ENCODE measurements at places on chromosomes 7 and 10.

GRCh38 chr7:73828107-73828803 is 2.5 kb upstream of the CLDN4 start:
- no peak for DNase-seq

GRCh38 chr7:26857506-26858240 is 6.7 kb downstream of the SKAP2 start:
- DNase-seq, result no peak

DNA sequence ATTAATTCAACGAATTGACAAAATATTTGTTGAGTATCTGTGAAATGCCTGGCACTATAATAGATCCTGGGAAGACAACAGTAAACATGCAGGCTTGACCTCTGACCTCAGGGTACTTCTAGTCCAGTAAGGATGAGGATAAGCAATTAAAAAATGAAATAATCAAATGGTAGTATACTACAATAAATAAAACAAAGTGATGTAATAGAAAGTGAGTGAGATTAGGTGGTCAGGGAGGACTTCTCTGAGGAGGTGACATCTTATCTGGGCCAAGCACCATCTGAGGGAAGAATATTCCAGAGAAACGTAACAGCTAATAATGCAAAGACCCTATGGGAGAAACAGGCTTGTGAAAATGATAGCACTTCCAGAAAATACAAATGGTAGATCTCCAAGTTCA is 50.1 kb upstream of the RHOBTB1 start:
- no peak for DNase-seq

- no peak for DNase-seq
These were observed 26.6 kb downstream of the CPEB3 start for GRCh38 chr10:92264249-92264648.

- no peak for DNase-seq
These were observed 740.5 kb downstream of the REEP3 start for GRCh38 chr10:64261676-64262075.

DNA sequence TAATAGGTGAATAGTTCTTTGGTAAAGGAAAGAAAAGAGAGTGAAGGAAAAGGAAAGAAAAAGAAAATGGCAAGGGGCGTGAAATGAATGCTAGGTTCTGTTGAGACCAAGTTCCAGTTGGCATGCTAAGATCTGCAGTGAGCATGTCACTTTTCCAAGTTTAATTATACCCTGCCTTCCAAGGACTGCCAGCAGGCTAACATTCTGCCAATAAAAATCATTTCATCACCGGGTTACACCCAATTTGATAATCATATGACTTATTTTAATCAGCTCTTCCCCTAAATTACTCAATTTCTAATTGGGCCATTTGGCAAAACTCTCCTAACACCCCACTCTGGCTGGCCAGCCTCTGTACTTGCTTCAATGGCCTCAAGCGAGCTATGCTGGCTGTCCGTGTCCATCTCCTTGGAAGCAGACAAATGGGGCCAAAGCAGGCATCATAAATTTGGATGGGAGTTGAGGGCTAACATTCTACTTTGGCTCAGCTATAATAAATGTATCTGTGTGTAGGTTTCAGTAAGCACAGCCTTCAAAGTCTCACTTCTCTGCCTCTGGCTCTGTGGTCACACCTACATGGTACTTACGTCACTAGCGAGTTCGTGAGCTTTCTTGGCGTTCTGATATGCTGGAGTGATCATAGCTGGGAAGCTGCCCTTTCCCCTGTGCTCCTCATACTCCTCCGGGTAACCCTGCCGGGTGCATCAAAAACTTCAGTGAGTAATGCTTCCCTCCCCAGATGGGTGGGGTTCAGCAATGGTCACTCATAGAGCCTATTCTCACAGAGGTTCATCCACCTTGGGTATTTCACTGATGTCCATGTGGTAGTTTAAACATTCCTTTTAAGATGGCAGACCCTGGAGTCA is 17.3 kb downstream of the NRAP start:
- no peak for DNase-seq

- no peak for DNase-seq
These were observed 488.5 kb downstream of the DNAJB6 start for GRCh38 chr7:157825325-157825724.

GRCh38 chr7:123727071-123727837 is 21.5 kb downstream of the WASL start:
- DNase-seq, result no peak

DNA sequence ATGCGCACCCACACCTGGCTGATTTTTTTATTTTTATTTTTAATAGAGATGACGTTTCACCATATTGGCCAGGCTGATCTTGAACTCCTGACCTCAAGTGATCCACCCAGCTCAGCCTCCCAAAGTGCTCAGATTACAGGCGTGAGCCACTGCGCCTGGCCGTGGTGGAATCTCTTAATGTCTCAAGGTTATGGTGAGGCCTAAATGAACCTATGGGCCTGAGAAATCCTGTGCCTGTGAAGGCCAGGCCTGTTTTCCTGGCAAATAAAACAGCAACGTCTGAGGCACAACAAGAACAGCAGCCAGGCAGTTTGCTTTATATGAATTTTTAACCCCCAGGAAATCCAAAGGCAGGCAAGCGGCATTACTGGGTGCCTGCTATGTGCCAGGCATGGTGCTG is 297.5 kb upstream of the ZMIZ1 start:
- DNase-seq, result no peak

DNA sequence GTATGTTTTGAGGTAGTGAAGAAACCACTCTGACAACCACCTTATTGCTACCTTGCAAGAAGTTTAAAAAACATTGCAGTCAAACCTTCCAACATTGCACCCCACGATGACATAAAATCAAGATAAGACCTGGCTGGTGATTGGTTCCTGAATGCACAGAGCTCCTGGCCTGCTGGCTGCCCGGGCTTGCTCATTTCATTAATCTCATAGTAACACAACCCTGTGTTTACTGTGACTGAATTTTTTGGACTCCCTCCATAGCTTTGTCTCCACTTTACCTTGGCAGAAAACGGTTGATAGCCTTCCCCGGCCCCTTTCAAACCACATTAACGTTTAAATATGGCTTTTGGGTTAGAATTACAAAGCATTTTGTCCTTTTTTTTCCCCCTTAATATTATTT is 27.5 kb downstream of the VWA2 start:
- no peak for DNase-seq

DNA sequence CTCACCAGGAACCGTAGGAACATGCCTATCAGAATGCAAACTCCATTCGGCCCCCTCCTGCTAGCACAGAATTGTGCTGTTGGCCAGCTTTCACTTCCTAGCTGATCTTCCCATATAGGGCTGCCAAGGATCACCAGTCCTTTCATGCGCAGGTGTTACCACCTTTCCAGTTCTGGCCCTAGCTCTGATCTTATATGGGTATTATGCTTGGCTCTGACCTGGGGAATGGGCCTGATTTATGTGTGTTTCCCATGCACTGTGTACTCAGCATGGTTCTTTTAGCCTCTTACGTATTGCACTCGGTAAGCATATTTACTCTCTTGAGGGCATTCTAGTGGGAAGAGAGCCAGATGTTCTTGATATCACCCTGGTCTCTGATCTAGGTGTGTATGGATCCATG is 11.1 kb downstream of the SLC35G1 start:
- no peak for DNase-seq

GRCh38 chr7:38465956-38466355 is 165.2 kb downstream of the AMPH start:
- DNase-seq, result no peak

- no peak for DNase-seq
These were observed 130.1 kb downstream of the TNS3 start for GRCh38 chr7:47451851-47452205.

DNA sequence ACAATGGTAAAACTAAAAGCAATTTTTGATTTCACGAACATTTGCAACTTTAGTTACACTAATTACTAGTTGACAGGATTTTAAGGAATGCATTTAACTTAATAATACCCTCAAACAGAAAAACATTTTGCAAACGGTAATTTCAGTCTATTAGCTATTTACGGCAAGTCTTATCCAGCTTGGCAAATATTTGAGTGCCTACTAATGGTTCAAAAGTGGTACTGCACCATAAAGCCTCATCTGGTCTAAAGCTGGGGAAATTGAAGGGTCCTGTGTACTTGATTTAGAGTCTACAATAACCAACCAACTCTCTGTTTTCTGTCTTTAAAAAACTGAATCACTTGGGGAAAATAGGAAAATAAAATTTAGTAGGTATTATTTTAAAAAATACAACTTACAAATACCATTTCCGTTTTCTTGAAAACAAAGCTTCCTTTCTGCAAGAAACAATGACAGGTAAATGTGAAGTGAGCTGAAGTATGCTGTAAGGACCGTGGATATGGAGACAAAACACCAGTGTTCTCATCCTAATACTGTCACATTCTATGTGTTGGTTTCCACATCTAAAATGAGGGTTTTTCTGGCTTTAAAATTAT is 142.3 kb downstream of the VPS50 start:
- DNase-seq, result no peak

DNA sequence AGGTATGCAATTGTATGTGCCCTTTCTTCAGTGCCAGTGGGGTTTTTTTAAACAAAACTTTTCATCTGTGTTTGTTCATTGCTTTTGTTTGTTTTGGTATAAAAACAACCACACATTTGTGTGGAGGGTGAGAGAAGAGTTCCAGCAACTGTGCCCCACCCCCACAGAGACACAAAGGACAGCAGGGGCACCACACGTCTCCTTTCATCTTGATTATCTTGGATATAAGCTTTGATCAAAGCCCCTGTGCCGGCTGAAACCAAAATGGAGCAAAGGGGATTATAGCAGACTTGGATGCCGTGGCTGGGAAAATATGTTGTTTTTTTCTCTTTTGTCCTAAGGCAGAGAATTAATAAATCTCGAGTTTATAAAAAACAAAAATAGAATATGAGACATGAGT is 111.8 kb upstream of the RSU1 start:
- DNase-seq, result no peak

DNA sequence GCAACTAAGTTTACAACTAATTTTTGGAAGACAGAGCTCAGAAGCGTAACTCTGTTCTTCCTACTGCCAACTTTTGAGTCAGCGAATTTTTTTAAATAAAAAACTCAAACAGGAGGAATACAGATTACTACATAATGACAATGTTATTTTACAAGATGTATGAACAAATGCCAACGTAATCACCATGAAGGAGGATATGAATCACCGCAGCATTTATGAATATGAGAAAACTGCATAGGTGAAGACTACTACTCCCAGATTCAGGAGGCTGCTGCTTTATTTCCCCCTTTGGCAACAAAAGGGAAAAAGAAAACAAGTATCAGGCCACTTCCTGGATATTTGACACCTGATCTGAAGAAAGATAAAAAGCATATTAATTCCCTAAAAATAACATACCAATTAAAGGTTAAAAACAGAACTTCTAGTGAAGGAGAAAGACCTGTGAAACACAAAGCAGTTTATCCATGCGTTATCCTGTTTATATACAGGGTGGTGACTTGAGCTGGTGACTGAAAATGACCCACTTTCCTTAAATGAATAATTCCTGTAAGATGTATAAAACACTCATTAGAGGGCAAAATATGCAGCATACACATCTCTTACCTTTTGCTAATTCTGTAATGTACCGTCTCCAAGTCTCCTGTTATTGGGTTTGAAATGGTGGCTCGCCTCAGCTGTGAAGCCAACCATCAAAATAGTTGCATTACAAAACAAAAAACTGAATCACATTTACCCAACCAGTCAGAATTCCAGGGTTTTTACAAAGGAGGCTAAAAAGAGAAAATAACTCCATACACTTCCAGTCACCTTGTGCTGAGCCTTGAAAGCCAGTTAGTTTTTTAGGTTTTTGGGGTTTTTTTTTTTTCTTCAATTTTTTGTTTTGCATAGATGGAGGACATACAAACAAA is 52.0 kb downstream of the P4HA1 start:
- no peak for DNase-seq

GRCh38 chr10:79445977-79446757 is 743 bp upstream of the ZCCHC24 start:
- no peak for DNase-seq

DNA sequence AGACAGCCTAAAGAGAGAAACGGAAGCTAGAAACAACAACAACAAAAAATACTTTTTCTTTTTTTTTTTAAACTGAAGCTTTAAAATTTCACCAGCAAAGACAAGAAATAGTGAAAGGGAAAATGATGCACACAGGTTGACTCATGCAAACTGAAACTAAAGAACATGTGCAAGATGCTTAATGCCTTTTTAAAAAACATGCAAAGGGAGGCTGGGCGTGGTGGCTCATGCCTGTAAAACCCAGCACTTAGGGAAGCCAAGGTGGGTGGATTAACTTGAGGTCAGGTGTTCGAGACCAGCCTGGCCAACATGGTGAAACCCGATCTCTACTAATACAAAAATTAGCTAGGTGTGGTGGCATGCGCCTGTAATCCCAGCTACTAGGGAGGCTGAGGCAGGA is 15.1 kb upstream of the CUBN start:
- no peak for DNase-seq

- DNase-seq, result no peak
These were observed 474.1 kb downstream of the PTPRN2 start for GRCh38 chr7:158113321-158114025.

DNA sequence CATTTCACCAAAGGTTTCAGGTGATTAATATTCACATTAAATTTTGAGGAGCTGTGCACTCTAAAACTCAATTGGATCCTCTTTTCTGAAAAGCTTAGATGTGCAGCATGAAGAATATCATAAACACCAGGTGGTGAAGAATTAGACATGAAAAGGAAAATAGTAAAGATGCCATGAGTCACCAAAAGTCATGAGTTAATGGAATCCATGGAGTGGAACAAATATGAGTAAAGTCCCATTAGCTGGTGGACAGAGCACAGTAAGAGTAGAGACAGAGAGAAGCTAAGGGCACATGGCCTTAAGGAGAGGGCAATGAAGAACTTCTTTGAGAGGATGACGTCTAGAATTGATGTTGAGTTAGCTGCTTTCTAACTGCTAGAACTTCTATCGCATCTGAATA is 271.6 kb downstream of the CSTF2T start:
- no peak for DNase-seq

- no peak for DNase-seq
These were observed 23.6 kb downstream of the UBE2D1 start for GRCh38 chr10:58358314-58358933.

DNA sequence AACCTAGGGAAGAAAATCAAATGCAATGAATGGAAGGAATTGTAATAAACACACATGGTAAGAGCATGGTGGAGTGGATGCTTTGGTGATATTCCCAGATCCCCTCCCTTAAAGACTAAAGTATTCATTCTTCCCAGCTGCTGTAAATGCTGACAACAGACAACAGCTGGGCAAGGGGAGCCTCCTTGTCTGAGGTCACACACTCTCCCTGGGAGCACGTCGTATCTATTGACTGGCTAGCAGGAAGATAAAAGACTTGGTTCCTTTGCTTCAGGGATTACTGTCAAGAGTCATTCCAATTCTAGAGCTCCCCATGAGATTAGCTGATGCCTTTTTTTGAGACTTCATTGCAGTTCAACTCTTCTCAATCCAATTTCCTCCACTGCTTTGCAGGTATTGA is 443.5 kb upstream of the ETV1 start:
- DNase-seq, result no peak

Measured in GM12892 (cell line).